A673 (cell line): ENCODE measurements at places on chromosomes 3 and 15. TPM values are rescaled to one million over a fixed set of nuclear protein-coding genes. Genes with fewer than 3 reads are reported as not detected.

DNA sequence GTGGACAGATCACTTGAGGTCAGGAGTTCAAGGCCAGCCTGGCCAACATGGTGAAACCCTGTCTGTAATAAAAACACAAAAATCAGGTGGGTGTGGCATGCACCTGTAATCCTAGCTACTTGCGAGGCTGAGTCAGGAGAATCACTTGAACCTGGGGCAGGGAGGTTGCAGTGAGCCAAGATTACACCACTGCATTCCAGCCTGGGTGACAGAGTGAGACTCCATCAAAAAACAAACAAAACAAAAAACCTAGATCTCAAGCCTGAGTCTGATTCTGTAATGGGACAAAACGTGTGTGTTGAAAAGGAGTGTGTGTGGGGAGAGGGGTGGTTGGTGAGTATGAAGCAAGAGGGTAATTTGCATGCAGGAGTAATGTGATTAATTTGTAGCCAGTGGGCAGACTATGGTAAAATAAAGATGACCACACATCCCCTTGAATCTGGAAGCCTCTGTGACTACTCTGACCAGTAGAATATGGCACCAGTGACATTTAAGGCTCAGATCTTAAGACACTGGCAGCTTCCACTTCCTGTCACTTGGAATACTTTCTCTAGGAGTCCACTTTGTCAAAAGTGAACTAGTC lies 18.4 kb upstream of the OPA1 start:
- no peak for DNase-seq
- H3K4me3 ChIP-seq: no peak overlapping the region
- peaks cover 5% of the 10 kb centered on the region for H3K4me1 ChIP-seq
- H3K27ac ChIP-seq: no peak overlapping the region
- H3K36me3 ChIP-seq: no peaks in the 10 kb centered on the region

The CTDSPL gene
- 13.2 and 14.0 TPM in 2 replicates for total RNA-seq

- no peak overlapping the region for H3K4me3 ChIP-seq
- no peak for DNase-seq
- no peak overlapping the region for H3K27ac ChIP-seq
- no peaks in the 10 kb centered on the region for H3K36me3 ChIP-seq
- H3K4me1 ChIP-seq: no peaks in the 10 kb centered on the region
- no peaks in the 10 kb centered on the region for H3K27me3 ChIP-seq
Observed at GRCh38 chr15:80888846-80889245, 100.8 kb downstream of the MESD start.

GRCh38 chr3:109923431-109923830 lies 586.1 kb upstream of the DPPA4 start:
- DNase-seq: no peak
- peaks cover 5% of the 10 kb centered on the region for H3K4me1 ChIP-seq
- no peaks in the 10 kb centered on the region for H3K27me3 ChIP-seq
- H3K27ac ChIP-seq: no peak overlapping the region
- H3K36me3 ChIP-seq: no peaks in the 10 kb centered on the region

The PTPRG gene
- 11.5 and 11.7 TPM in 2 replicates for total RNA-seq

DNA sequence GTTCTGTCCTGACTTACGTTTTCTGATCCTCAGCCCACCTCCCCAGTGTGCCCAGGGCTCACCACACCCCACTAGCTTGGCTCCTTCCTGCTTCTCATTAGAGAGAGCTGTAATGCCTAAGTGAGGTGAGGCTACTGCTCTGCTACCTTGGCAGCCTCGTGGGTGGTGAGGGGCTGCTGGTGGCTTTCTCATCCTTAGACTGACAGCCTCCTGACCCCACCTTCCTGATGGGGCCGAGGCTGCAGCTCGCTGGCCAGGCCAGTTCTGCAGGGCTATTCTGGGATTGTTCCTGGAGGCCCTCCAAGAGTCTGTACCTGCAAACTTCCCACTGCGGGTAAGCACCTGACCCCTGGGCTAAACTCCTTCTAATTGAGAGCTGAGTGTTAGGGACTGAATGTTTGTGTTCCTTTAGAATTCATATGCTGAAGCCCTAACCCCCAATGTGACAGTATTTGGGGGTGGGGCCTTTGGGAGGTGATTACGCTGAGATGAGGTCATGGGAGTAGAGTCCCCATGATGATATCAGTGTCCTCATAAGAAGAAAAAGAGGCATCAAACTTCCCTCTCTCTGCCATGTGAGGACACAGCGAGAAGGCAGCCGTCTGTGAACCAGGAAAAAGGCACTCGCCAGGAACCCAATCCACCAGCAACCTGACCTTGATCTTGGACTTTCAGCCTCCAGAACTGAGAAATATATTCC lies 38.1 kb upstream of the IQSEC1 start:
- H3K4me1 ChIP-seq: no peaks in the 10 kb centered on the region
- DNase-seq: no peak
- H3K27me3 ChIP-seq: peaks cover 13% of the 10 kb centered on the region
- no peak overlapping the region for H3K27ac ChIP-seq

DNA sequence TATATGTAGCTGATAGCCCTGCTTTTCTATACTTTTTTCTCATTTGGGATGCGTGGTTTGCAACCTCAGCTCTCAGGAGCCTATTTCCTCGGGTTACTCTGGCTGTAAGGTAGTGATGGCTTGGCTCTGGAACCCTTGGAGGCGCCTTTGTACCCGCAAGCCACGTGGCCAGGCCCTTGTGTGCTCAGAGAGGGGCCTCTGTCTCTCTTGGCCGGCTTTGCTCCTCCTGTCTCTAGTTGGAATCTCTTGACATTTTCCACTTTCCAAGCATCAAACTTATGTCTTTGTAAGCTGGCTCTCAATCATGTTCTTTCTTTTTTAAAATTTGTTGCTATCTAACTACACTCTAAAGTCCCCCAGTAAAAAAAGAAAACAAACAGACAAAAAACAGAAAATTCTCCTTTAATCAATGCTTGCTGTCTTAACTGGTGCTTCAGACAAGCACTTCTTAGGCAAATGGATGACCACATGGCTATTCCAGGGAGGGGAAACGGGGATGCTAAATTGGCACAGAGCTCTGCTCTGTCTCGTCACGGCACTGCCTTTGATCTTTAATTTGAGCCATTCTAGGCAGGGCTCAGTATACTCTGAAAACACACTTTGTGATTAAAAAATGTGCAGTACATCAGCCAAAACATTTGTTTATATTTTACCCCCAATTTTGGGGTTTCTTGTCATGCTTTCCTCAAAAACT lies 180.4 kb upstream of the NR2E3 start:
- H3K36me3 ChIP-seq: no peaks in the 10 kb centered on the region
- no peak overlapping the region for H3K27ac ChIP-seq
- no peak for DNase-seq
- H3K4me3 ChIP-seq: no peak overlapping the region

DNA sequence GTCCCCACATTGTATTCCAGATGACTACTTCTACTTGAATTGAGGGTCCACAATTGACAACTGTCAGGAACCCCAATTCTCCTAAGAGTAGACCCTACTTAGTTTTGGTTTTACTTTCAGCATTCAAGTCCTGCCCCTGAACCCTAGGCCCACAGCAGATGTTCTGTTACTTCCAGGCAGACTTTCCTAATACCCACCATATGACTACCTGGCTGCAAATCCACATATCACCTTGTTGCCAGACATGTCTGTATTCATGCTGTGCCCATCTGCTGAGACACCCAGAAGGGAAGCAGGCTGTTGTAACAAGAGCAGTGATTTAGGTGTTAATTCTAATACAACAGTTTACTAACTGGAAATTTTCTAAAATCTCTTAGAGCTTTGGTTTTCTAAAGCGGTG lies 235.1 kb upstream of the CCDC54 start:
- no peaks in the 10 kb centered on the region for H3K36me3 ChIP-seq
- no peak overlapping the region for H3K27ac ChIP-seq
- H3K4me3 ChIP-seq: no peak overlapping the region
- H3K4me1 ChIP-seq: peaks cover 16% of the 10 kb centered on the region
- no peaks in the 10 kb centered on the region for H3K27me3 ChIP-seq

GRCh38 chr15:77144492-77145070 lies 73.7 kb upstream of the TSPAN3 start:
- H3K4me3 ChIP-seq: no peak overlapping the region
- peak; percentile 51 for DNase-seq
- no peaks in the 10 kb centered on the region for H3K27me3 ChIP-seq
- no peaks in the 10 kb centered on the region for H3K36me3 ChIP-seq
- peak overlapping the region; percentile 31 for H3K27ac ChIP-seq

The CYP1A1 gene
- 0.33 and 0.62 TPM in 2 replicates for total RNA-seq

- no peaks in the 10 kb centered on the region for H3K27me3 ChIP-seq
- H3K36me3 ChIP-seq: no peaks in the 10 kb centered on the region
- no peaks in the 10 kb centered on the region for H3K4me1 ChIP-seq
- H3K4me3 ChIP-seq: no peak overlapping the region
Observed at GRCh38 chr15:70995383-70995970, 102.9 kb downstream of the LRRC49 start.

The HRG gene
- not detected in 2 replicates for total RNA-seq

GRCh38 chr3:72848703-72849081 lies 447 bp upstream of the SHQ1 start:
- no peaks in the 10 kb centered on the region for H3K36me3 ChIP-seq
- DNase-seq: no peak
- no peaks in the 10 kb centered on the region for H3K27me3 ChIP-seq
- no peaks in the 10 kb centered on the region for H3K4me1 ChIP-seq
- H3K4me3 ChIP-seq: peak overlapping the region; percentile 67
- H3K27ac ChIP-seq: no peak overlapping the region

GRCh38 chr3:4509983-4510755 lies 17.0 kb downstream of the ITPR1 start:
- no peaks in the 10 kb centered on the region for H3K27me3 ChIP-seq
- no peak overlapping the region for H3K4me3 ChIP-seq
- no peaks in the 10 kb centered on the region for H3K36me3 ChIP-seq
- H3K4me1 ChIP-seq: peaks cover 3% of the 10 kb centered on the region

GRCh38 chr3:193712938-193713337 lies 119.9 kb downstream of the OPA1 start:
- H3K27me3 ChIP-seq: no peaks in the 10 kb centered on the region
- no peaks in the 10 kb centered on the region for H3K36me3 ChIP-seq
- H3K4me3 ChIP-seq: no peak overlapping the region

- H3K4me3 ChIP-seq: no peak overlapping the region
- no peaks in the 10 kb centered on the region for H3K4me1 ChIP-seq
- no peak for DNase-seq
- no peaks in the 10 kb centered on the region for H3K36me3 ChIP-seq
- no peaks in the 10 kb centered on the region for H3K27me3 ChIP-seq
- no peak overlapping the region for H3K27ac ChIP-seq
Observed at GRCh38 chr3:170953229-170953628, 44.8 kb upstream of the EIF5A2 start.

GRCh38 chr3:41863024-41863423 lies 98.9 kb downstream of the ULK4 start:
- no peak for DNase-seq
- H3K27ac ChIP-seq: no peak overlapping the region
- no peak overlapping the region for H3K4me3 ChIP-seq
- no peaks in the 10 kb centered on the region for H3K27me3 ChIP-seq
- no peaks in the 10 kb centered on the region for H3K36me3 ChIP-seq
- H3K4me1 ChIP-seq: no peaks in the 10 kb centered on the region

GRCh38 chr3:167228135-167228534 lies 152.0 kb downstream of the ZBBX start:
- H3K27ac ChIP-seq: no peak overlapping the region
- no peak for DNase-seq
- no peaks in the 10 kb centered on the region for H3K36me3 ChIP-seq
- H3K4me1 ChIP-seq: no peaks in the 10 kb centered on the region
- H3K4me3 ChIP-seq: no peak overlapping the region
- no peaks in the 10 kb centered on the region for H3K27me3 ChIP-seq

DNA sequence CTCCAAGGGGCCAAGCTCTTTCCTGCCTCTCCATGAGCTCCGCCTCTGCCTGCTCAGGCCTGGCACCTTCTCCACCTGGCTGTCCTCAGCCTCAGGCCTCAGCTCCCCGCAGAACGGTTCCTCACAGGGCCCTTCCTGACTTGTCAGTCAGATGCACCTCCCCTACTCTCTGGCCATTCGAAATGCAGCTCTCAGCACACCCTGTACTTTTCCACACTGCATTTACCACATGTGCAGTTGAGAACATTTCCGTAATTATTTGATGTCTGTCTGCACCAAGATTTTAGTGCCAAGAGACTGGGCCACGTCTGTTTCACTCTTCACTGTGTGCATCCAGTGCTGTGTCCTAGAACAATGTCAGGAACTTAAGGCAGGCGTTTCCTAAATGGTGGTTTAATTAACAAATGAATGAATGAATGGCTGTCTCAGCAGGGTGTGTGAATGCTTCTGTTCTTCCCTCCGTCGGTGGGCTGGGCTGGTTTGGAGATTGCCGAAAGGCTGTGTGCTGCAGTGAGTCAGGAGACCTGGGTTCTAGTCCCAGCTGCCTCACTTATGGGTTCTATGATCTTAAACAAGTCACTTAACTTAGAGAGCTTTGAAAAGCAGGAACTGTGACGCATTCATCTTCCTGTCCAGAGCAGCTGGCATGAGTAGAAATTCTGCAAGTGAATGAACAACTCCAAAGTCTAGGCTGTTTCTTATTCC lies 5.4 kb downstream of the MUC4 start:
- no peak for DNase-seq
- no peaks in the 10 kb centered on the region for H3K4me1 ChIP-seq
- H3K4me3 ChIP-seq: no peak overlapping the region
- no peaks in the 10 kb centered on the region for H3K27me3 ChIP-seq
- no peaks in the 10 kb centered on the region for H3K36me3 ChIP-seq
- no peak overlapping the region for H3K27ac ChIP-seq

DNA sequence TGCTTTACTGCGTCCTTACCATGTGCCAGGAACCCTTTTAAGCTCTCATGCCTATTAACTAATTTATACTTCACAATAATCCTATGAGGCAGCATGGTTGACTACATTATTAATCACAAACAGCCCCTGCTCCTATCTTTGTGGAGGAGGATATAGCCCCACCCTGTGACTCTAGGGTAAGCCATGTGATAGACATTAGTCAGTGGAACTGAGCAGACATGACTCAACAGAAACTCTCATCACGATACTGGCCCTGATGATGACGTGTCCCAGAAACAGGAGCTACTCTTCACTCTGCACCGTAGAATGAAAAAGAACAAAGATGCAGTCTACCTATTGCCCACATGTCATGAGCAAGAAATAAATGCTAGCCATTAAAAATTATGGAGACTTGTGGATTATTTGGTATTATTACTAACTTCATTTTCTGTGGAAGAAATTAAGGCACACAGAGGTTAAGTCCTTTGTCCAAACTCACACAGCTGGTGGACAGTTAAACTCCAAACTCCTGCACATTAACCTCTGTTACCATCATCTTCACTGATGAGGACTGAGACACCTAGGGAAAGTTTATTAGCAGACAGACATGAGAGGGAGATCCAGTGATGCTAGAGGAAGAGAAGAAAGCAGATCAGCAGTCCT lies 51.2 kb downstream of the CFAP20DC start:
- no peak overlapping the region for H3K4me3 ChIP-seq
- no peaks in the 10 kb centered on the region for H3K27me3 ChIP-seq
- H3K36me3 ChIP-seq: no peaks in the 10 kb centered on the region
- no peaks in the 10 kb centered on the region for H3K4me1 ChIP-seq
- DNase-seq: peak; percentile 9
- H3K27ac ChIP-seq: no peak overlapping the region

The KLHL40 gene
- total RNA-seq: not detected in 2 replicates

- no peaks in the 10 kb centered on the region for H3K27me3 ChIP-seq
- no peak overlapping the region for H3K4me3 ChIP-seq
- no peaks in the 10 kb centered on the region for H3K4me1 ChIP-seq
- no peak for DNase-seq
- H3K36me3 ChIP-seq: no peaks in the 10 kb centered on the region
Observed at GRCh38 chr3:46585799-46586693, 19.9 kb upstream of the LRRC2 start.

- no peak overlapping the region for H3K27ac ChIP-seq
- no peak overlapping the region for H3K4me3 ChIP-seq
- no peaks in the 10 kb centered on the region for H3K4me1 ChIP-seq
- no peak for DNase-seq
- no peaks in the 10 kb centered on the region for H3K27me3 ChIP-seq
Observed at GRCh38 chr3:175655351-175655750, 796.2 kb downstream of the NAALADL2 start.

The PDZRN3 gene
- total RNA-seq: 0.24 and 0.31 TPM in 2 replicates
